ENCODE measurements at places on chromosomes 2 and 18.
A peak's percentile ranks its signal among the peaks of the same experiment; 100 is the strongest.

GRCh38 chr2:67671464-67672450 is 274.6 kb downstream of the ETAA1 start:
- no peak for DNase-seq

GRCh38 chr2:120765678-120766469 is 30.2 kb downstream of the GLI2 start:
- DNase-seq, result no peak

DNA sequence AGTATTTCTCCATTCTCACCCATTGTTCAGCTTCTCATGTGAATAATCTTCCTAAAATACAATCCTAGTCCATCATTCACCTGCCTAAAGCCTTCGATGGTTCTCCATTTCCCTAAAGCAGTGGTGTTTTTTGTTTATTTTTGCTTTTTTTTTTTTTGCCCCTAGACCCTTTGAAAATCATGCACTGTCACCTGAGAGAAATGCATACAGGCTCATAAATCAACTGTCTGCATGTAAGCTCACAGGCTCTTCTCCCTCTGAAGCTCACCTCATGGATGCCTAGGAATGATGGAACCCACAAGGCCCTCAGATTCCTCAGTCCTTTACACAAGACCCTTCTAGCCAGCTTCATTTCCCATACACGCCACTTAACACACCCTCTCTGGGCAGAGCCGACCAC is 31.5 kb downstream of the B4GALT6 start:
- no peak for DNase-seq

- DNase-seq, result no peak
Observed at GRCh38 chr2:120761911-120762310, 26.2 kb downstream of the GLI2 start.

DNA sequence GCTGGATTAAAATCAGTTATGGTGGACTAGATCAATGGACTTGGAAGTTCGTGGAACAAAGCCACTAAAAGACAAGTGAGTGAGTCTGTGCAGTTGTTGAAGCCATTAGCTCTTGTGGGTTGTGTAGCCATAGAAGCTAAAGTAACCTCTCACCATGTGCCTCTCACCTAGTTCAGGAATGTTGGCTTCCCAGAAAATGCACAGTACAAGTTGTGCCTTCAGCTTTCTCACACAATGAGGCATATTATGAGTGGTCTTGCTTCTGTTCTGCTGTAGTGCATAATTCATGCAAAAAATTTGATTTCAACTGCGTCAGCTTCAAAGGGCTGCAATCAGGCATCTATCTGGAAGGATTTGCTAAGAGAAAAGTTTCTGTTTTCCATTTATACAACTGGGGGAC is 26.2 kb downstream of the CERS6 start:
- DNase-seq, result no peak

DNA sequence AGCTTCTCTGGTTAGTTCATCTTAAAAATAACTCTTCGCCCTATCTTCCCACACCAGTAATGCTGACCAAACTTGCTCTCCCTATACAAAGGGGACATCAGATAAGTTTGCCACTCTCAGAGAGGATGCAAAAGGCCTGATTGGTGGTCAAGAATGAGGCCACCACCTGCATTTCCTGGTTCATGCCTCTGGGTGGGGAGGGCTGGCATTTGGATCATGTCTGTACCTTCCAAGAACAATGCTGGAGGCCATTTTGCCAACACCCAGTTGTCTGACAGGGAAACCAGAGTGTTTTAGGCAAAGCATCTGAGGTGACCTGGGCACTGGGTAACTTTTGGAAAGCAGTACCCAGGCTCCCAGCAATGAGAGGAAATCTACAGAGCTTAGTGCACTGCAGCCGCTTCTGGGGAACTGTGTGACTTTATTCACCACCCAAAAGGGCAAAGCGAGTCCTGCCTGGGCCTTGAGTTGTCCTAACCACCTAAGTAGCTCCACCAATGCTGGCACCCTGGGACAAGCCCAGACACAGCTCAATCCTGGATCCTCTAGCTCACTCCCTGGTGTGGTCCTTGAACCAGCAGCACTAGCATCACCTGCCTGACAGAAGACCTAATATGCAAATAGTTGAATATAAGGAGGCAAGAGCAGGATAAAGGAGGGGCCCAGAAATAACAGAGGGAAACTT is 35.1 kb downstream of the CAPN13 start:
- no peak for DNase-seq

DNA sequence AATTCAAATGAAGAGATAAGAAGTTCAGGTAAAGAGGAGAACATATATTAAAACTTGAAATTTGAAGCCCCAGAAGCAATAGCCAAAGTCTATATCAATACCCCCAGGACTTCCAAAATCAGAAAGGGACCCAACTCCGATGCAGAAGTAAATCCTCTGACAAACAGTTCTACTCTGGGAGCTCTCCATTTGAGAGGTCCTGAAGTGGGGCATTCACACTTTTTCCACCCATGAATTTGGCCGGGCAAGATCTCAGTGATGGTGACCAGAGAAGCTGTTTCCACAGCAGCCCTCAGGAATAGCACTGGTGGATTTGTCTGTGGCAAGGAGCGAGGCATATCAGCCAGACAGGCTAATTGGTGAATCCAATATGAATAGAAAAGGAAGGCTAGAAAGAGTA is 313.6 kb upstream of the MC4R start:
- DNase-seq, result no peak

- DNase-seq, result no peak
Observed at GRCh38 chr2:189247276-189247675, 67.7 kb upstream of the COL5A2 start.

GRCh38 chr2:110748489-110748867 is 16.1 kb downstream of the ACOXL start:
- DNase-seq, result peak; percentile 24

- no peak for DNase-seq
Observed at GRCh38 chr2:235850771-235851551, 317.2 kb downstream of the GBX2 start.

GRCh38 chr18:36536426-36536825 is 238.9 kb downstream of the FHOD3 start:
- DNase-seq, result no peak

DNA sequence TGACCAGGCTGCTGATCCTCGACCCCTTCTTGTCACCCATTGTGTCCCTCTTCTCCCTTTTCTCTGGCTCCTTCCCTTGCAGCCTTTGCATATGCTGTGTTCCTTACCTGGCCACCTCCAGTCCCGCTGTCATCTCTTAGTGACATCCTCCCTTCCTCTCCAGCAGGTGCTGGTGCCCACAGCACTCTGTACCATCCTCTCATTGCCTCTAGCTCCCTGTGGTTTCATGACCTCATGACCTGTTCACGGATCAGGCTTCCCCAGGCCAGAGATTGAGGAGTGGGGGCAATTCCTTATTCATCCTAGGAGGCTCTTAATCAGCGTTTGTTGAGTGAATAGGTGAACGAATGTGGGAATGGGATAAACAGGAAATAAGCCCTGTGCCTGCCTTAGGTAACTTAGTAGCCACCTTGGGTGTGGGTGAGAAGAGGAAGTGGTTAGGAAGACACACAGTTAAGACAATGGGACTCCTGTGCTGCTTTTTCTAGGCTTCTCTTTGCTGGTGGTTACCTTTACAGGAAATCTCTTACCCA is 35.5 kb downstream of the ITGA6 start:
- peak; percentile 29 for DNase-seq

Data from CD4-positive, alpha-beta T cell treated with Interleukin-1 beta for 1 hour (primary cell).